Mesothelial cell of epicardium (in vitro differentiated cells): ENCODE measurements at places on chromosomes 3 and 15.

DNA sequence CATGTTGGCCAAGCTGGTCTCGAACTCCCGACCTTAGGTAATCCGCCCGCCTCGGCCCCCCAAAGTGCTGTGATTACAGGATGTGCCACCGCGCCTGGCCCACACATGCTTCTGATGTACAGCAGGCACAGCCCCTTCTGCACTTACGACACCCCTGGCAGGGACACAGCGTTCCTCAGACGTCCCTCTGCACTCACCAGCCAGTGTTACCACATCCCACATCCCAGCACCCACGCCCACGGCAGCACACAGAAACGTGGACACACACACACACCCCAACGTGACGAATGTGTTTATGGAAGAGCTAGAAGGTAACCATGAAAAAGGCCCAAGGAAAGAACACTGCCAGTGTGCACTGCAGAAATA lies 576 bp upstream of the RPAP1 start:
- DNase-seq: no peak

- DNase-seq: no peak
Measured at GRCh38 chr3:16378920-16379319, 113.9 kb downstream of the OXNAD1 start.

GRCh38 chr15:71807691-71808091 lies 2.7 kb upstream of the NR2E3 start:
- no peak for DNase-seq

GRCh38 chr3:45635475-45636256 lies 41.1 kb downstream of the LIMD1 start:
- no peak for DNase-seq

GRCh38 chr3:4067893-4068292 lies 235.3 kb upstream of the SETMAR start:
- DNase-seq: no peak

DNA sequence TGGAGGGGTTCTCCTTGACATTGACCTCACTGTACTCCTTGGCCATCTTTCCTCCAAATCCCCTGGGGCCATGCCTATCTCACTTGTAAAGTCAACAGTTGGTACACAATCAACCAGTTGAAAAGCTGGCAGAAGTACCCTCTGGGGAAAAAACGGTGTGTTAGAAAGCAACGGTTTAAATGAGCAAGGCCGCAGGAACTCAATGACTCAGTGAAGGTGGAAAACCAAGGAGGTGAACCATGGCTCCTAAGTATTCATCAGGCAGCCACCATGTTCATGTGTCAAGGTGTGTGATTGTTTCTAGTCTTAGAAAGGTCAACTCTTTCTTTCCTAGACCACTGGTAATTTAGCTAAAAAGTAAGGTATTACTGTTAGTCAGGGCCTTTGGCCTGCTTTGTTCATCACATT lies 130.9 kb upstream of the SATB1 start:
- no peak for DNase-seq

DNA sequence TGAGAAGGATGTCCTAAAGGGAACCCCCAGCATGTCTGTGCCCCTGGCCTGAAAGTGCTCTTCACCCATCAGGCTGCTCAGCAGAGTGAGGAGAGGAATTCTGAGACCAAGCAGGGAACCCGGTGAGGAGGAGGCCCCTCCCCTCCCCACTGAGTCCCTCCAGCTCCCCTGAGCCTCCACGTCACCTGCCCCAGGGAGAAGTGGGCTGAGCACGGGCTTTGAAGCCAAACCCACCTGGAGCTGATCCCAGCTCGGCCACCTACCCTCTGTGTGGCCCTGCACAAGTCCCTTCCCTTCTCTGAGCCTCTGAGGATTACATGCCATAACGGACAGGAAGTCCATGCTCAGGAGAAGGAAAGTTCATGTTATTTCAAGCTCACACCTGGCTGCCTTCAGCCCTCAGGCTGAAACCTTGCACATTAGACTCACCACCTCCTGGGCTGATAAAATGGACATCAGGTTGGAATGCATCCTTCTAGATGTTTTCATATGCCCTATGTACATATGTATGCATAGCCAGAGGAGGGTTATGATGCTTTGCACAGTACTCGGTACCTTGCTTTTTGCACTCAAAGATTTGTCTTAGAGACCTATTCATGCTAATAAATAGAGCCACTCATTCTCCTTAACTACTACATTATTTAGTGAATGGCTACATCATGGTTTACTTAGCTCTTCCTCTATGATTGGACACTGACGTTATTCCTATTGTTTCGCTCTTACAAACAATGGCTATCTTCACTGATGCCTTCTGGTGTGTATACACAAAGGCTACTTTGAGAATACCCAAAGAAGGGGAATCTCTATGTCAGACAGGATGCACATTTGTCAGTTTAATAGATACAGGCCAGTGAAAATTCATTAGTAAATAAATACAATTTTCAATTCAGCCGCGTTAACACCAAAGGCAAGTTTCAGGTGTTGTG lies 31.6 kb upstream of the GATA2 start:
- DNase-seq: no peak

DNA sequence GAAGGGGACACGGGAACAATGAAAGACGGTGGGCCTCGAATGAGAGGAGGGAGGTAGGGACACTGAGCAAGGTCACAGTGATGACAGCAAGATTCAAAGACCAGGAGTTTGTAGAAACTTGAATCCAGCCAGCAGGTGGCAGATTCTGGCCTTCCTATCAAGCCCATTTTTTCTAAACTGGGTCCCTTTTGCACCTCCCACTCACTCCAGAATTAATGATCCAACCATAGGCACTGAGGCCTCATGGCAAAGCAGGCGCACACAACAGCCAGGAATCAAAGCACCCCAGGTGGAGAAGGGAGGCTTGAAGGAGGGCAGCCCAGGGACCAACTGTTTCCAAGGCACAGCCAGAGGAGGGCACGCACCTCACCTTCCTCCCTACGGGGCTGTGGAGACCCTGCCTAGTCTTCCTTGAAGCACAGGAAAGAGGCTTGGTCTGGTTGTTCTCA lies 90.2 kb downstream of the ANP32A start:
- no peak for DNase-seq
